K562 (cell line): ENCODE measurements at places on chromosomes 7 and 10. TPM values are rescaled to one million over a fixed set of nuclear protein-coding genes. Genes with fewer than 3 reads are reported as not detected.

GRCh38 chr7:28617308-28617880 lies 205.1 kb downstream of the CREB5 start:
- no peak for DNase-seq

- no peak for DNase-seq
Observed at GRCh38 chr7:139808427-139808826, 20.6 kb upstream of the TBXAS1 start.

GRCh38 chr10:7667262-7668141 lies 736 bp upstream of the ITIH5 start:
- DNase-seq = no peak

GRCh38 chr7:112866424-112866823 lies 76.2 kb upstream of the TMEM168 start:
- DNase-seq = no peak

- no peak for DNase-seq
Observed at GRCh38 chr10:13955409-13956068, 368.8 kb downstream of the PRPF18 start.

DNA sequence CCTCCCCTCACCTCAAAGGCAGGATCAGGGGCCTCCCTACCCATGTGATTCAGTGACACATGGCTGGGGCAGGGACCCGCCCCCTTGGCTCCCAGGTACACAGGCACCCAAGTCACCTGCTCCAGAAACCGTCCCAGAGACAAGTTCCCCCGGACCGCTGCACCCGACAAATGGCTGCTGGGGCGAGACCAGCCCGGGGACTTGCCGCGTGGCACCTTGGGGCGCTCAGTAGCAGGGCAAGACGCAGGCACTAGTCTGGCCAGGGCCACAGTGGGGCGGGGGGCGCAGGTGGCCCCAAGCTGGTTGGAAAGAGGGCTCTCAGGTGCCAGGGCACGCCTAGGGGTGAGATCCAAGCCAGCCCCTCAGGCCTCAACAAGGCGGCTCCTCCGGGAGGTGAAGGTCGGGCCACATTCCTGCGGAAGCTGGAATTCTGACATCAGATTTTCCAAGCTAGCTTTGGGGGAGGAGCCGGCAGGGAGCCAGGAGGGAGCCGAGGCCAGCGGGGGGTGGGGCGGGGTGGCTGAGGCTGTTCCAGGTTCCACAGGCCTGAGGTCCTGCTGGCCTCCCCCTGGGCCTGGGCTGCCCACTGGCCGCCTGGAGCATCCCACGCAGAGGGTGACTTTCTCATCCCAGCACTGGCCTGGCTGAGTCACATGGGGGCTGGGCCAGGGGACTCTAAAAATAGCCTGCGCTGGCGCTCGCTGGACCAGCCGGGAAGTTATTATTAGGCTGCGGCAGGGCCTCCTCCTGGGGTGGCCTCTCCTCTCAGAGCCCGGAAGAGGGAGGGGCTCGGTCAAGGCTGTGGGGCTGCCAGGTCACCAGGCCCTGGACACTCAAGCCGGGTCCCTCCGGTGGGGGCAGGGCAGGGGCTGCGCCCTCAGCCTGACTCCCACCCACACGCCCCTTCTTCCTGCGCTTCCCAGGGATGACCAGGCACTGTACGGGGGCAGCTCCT lies 20.5 kb upstream of the INPP5A start:
- peak; percentile 61 for DNase-seq

DNA sequence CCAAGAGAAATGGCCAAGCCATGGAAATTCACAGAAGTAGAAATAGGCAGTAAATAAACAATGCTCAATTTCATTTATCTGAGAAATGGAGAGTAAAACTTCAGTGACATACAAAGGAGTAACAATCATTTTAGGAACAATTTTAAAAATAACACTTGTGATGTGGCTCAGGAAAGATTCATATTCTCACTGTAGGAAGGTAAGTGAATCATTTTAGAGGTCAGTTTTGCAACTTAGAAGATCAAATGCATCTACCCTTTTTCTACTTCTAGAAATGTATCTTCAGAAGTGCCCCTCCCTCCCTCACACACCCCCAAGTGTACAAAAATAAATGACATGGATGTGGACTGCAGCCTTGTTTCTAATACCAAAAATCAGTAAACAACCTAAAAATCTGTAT lies 78.3 kb downstream of the ALOX5 start:
- no peak for DNase-seq

DNA sequence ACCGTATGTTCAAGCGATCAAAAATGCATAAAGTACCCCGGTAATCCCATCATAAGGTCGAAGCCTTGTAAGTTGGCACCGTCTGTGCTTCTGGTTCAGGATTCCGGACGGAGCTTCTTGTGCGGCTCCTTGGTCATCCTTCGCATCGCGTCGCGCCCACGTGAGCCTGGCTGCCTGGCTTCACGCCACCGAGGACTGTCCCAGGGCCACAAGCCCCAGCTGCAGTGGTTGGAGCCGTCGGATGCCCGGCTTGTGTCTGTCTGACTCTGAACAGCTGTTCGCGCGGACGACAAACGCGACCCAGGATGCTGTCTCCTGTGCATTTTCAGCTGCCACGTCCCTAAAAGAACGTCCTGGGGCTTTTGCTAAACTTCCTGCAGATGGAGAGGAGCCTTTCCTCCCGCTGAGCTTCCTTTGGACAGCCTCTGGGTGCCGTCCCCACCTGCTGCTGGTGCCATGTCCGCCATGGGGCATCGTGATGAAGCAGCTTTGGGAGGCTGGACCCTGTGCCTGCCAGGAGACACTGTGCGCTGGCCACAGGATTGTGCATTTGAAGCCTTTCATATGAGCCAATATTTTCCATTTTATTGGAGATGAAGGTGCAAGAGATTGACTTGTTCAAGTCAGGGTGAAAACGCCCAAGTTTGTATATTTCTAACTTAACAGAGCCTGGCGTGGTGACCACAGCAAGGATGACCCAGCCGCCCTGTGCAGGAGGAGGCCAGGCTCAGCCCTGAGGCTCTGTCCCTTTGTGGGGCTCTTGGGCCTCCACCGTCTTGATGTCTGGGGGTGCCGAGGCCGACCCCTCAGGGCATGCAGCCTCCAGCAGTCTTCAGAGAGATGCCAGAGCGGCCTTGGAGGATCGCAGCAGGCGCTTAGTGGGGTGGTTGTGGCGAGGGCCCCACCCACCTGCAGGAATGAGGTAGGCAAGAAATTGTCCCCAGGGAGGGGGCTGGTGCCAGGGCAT lies 6.7 kb upstream of the JAKMIP3 start:
- no peak for DNase-seq

DNA sequence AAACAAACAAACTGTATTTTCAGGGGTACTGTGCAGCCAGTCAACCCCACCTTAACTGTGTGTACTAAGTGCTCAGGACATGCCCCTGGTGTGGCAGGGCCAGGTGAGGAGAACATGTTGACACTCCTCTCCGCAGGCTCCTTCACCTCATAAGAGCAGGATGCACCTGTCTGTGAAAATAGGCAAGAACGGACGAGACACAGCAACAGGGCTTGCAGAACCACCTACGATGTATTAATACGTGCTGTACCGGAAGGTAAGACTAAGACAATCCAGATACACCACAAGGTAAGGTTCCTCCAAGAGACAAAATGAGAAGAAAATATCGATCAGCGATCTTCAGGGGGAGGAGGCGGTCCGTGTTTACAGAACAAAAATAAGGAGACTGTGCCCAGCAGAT lies 65.8 kb upstream of the CAMK2B start:
- DNase-seq = no peak

GRCh38 chr10:55629793-55630490 lies 731.1 kb downstream of the ZWINT start:
- DNase-seq = peak; percentile 1

- no peak for DNase-seq
Observed at GRCh38 chr7:99788554-99788953, 4.6 kb upstream of the CYP3A4 start.

DNA sequence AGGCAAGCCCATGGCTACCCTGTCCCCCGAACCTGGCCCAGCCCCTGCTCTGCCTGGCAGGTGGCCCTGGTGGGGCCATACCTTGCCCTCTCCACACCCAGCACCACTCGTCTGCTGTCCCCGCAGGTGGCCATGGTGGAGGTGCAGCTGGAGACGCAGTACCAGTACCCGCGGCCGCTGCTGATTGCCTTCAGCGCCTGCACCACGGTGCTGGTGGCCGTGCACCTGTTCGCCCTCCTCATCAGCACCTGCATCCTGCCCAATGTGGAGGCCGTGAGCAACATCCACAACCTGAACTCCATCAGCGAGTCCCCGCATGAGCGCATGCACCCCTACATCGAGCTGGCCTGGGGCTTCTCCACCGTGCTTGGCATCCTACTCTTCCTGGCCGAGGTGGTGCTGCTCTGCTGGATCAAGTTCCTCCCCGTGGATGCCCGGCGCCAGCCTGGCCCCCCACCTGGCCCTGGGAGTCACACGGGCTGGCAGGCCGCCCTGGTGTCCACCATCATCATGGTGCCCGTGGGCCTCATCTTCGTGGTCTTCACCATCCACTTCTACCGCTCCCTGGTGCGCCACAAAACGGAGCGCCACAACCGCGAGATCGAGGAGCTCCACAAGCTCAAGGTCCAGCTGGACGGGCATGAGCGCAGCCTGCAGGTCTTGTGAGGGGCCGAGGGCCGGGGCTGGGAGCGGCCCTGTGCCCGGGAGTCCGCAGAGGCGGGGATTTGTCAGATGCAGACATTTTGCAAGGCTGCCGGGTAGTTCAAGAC lies 13.2 kb downstream of the ORAI2 start:
- no peak for DNase-seq

GRCh38 chr10:79298403-79299244 lies 48.6 kb upstream of the PPIF start:
- peak; percentile 79 for DNase-seq

- DNase-seq = no peak
Observed at GRCh38 chr7:70098905-70099672, 500.8 kb downstream of the AUTS2 start.

LIPM gene
- total RNA-seq = not detected in 2 replicates

CYP26A1 gene
- total RNA-seq = 1.6 and 2.5 TPM in 2 replicates

MAD1L1 gene
- 67.4 and 75.3 TPM in 2 replicates for total RNA-seq

SYT15B gene
- 0.18 and 0.22 TPM in 2 replicates for total RNA-seq

TAS2R41 gene
- not detected in 2 replicates for total RNA-seq

CYP3A5 gene
- 0.96 and 1.5 TPM in 2 replicates for total RNA-seq

HOGA1 gene
- total RNA-seq = not detected in 2 replicates

NFE2L3 gene
- 11.8 and 12.2 TPM in 2 replicates for total RNA-seq

SSC4D gene
- total RNA-seq = 0.98 and 1.2 TPM in 2 replicates

PDK4 gene
- total RNA-seq = 0.20 and 0.24 TPM in 2 replicates
